ENCODE measurements at places on chromosomes 4 and X.

- no peak for DNase-seq
Measured at GRCh38 chrX:38937400-38937799, 136.1 kb downstream of the MID1IP1 start.

DNA sequence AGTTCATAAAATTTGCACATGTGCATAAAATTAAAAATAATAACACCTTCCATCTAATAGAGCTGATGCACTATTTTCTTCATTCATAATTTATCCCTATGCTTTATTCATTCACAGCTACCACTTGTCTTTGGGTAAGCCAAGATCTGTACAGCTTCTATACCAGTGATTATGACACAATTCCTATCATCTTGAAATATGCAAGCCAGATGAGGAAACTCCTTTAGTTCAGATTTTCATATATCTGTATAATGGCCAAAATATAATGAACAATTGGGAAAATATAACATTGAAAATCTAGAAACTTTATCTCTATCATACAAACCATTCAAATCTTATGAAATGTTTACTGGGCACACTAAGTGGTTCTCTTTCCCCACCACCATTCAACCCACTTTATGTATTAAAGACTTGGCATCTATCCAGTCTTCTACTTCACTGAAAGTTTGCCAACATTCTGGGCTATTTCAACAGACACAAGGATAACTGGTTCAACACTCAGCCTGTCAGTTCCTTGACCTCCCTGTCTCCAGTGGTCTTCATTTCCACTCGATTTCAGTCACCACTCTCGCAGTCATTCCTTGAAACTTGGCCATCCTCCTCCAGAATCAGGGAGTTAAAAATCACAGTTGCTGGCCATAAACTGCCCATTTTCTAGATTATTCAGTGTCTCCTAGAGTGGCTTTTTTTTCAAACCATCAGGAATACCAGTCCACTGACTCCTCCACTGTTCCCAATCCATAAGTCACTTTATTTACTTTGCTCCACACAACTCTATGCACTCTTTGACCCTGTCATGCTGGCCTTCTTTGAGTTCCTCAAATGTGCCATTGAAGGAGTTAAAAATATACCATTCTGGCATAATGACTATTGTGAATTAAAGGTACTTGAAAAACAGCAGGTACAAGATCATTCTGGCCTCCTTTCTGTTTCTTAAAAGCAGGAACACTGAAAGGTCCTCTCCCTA is 85.5 kb downstream of the CAMK2D start:
- DNase-seq, result no peak

- DNase-seq, result no peak
Measured at GRCh38 chrX:78950009-78950835, 5.0 kb downstream of the P2RY10 start.

DNA sequence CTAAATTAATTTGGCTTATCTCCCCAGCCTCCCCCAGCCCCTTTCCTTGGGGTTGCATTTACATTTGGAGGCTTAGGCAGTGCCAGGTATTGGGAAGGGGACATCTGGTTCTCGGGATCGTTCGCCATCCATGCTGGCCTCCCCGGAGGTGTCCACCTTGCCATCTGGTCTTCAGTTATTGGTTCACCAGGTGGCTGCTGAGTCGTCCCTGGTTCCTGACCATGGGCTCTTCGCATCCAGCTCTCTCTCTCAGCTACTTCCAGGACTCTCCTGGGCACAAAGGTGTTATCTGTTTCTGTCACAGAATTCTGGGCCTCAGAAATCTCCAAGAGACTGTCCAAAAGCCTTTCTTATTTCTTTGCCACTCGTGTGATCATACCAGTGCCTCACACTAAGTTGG is 75.4 kb upstream of the SCOC start:
- no peak for DNase-seq

DNA sequence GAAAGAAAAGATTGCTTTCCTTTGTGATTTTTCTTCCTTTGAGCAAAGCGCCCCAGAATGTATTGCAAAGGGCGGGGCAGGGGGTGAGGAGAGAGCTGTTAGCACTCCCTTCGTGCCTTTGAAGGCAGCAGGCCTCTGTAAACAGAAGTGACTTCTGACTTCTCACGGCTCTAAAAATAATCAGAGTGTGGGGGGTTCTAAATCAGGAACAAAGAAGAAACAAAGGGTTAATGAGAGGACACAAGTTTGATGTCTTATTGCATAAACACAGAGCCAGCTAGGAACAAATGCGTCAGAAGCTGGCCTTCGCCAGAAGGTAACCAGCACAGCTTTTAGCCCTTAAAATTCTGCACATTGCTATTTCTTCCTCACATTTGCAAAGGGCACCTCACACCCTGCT is 626.2 kb downstream of the MID1IP1 start:
- DNase-seq, result no peak

DNA sequence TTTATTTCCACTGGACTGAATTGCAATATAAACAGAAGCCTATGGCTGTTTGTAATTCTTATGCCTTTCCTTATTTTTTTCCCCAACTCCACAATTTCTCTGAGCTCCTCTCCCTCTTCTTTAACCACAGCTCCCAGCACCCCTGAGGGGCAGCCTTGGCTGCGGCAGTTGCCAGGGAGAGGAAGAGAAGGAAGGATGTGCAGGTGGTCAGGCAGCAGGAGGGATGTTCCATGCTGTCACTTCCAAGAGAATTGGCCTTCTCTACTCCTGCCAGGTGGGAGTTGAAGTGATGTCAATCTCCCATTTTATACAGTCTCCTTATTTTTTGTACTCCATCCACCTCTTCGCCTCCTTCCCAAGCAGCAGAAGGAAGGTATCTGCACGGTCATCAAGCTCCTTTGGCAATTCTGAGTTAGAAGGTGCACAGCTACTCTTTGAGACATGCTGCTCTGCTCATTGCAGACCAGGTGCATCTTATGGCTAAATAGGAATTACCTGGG is 343.3 kb upstream of the RPS6KA3 start:
- no peak for DNase-seq

GRCh38 chr4:157502656-157503055 is 282.1 kb downstream of the GRIA2 start:
- DNase-seq, result no peak

DNA sequence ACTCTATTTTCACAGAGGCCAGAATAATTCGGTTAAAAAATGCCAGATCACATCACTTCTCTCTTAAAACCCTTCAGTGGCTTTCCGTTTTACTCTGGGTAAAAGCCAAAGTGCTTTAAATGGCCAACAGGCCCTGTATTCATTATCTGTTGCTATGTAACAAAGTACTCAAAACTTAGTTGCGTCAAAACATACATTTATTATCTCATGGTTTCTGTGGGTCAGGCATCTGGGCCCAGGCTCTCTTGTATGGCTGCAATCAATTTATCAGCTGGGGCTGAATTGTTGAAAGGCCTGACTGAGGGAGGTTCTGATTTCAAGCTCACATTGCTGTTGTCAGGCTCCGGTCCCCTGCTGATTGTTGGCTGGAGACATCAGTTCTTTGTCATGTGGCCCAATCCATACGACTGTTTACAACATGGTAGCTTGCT is 72.7 kb upstream of the H2AZ1 start:
- DNase-seq, result no peak

GRCh38 chrX:9492901-9493300 is 28.0 kb downstream of the TBL1X start:
- DNase-seq, result no peak

DNA sequence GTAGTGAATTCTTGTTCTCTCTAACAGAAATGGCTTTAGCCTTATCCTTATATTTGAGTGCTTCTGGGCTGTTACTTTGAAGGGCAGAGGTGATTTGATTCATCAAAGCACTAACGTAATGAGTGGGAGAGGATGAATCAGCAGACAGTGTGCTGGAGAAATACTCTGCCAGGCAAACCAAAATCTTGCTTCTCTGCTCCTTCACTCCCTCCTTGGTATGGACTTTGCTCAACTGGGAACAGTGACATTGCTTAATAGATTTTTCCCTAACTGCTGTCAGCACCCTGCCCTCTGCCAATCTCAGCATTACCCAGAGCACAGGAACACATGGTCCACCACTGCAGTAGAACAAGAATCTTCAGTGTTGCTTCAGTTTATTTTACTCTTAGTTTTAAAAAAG is 56.0 kb downstream of the PDLIM5 start:
- no peak for DNase-seq

- no peak for DNase-seq
Measured at GRCh38 chr4:31246856-31247255, 526.7 kb downstream of the PCDH7 start.

GRCh38 chr4:103306870-103307375 is 108.8 kb upstream of the CENPE start:
- DNase-seq, result no peak

- DNase-seq, result no peak
Measured at GRCh38 chr4:139892973-139893736, 227.5 kb downstream of the MGST2 start.

GRCh38 chrX:331151-331824 is 12.7 kb upstream of the GTPBP6 start:
- no peak for DNase-seq

DNA sequence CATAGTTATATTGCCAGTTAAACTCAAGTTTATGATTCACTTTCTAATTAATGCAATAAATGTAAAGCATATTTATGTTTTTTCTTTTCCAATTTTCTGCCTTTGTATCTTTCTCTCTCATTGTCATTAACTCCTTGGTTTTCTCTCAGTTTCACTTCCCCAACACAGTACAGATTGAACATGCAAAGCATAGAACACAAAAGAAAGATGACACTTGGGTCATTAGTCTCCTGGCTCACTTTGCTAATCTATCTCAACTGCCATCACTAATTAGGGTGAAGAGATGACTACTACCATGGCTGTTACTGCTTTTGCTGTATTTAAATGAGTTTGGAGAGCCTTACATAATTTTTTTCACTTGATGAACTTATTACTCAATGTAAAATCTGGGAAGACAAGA is 12.3 kb upstream of the NAA11 start:
- DNase-seq, result no peak

DNA sequence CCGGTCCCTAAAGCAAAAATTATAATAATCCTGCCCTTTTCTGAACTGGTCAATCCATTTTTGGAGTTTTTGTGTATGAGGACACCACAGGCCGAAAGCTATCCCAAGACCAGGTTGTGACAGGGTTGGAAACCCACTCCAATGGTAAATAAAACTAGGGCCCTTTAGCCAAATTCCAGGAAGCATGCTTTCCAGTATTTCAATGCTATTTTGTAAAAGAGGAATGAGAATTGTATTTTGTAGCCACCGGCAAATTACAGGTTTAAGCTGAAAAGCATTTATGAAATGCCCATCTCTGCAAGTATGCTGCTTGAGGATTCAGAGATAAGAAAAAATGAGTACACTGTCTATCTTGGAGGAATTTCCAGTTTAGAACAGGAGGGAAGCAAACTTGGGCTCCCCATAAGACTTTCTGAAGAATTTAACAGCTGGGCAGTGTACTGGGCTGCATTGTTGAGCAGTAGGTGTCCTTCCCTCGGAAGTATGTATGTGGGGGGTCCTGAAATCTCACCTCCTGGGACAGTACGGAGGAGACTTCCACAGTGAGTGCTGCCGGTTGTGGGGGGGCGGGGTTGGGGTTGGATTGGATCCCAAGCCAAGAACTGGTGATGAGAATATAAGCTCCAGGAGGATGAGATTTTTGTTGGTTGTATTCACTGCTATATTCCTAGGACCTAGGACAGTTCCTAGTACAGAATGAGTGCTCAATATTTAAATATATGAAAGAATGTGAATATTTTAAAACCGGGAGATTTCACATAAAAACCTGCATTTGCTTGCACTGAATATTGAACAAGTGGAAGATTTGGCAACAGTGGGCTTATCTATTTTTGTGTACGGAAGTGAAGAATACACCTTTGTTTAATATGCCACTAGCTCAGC is 26.8 kb downstream of the OCIAD2 start:
- DNase-seq, result no peak

- no peak for DNase-seq
Measured at GRCh38 chrX:154486396-154487207, at the start of gene UBL4A. Gene UBL4A, minus strand, starts transcription at chrX:154486615. Its CDS starts 31 bp downstream, at chrX:154486584.

DNA sequence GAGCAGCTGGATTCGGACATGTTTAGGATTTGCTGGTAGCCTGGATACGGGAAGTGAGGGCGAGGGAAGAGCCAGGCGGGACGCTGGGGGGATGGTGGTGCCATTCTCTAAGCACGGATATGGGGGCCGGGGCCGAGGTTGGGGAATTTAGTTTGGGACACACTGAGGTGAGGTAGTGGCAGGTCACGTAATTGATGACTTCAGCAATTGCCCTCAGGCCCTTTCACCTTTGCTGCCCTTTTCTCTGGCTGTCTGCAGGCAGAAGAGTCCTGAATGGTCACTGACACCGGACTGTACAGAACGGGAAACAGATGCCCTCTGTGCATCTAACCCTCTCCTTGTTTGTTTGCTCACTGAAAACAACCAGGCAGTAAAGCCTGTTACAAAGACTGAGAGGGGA is 16.9 kb upstream of the HMGB3 start:
- DNase-seq, result no peak

DNA sequence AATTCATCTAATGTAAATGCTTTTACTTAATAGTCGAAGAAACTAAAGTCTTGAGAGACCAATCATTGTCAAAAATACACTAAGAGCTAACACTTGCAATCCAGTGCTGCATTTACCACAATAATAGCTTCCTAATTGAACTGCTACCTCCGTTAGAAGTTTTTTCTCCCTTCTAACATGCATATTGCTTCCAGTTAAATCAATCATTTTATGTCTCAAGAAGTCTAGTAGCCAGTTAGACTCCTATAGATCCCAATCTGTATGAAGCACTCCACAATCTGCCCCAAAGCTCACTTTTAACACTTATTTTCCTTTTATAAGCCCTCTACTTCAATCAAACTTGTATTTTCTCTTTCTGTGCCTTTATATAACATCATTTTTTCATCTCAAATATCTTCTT is 41.4 kb upstream of the GRID2 start:
- no peak for DNase-seq

DNA sequence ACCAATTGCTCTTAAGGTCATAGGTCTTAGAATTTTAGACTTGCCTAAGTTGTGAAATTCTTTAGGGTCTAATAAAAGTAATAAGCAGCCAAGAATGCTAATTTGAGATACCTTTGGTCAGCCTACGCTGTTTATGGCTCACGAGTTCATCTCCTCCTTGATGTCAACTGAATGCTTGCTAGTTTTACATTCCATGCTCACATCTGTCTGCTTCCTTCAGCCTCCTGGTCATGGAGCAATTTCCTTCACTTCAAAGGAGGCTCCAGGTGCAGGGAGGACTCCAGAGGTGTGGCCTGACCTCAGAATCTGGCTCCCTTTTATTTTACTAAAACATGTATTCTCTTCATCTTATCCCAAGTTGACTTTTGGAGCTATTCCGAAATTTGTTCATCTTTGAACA is 23.3 kb upstream of the LNX1 start:
- DNase-seq, result no peak

DNA sequence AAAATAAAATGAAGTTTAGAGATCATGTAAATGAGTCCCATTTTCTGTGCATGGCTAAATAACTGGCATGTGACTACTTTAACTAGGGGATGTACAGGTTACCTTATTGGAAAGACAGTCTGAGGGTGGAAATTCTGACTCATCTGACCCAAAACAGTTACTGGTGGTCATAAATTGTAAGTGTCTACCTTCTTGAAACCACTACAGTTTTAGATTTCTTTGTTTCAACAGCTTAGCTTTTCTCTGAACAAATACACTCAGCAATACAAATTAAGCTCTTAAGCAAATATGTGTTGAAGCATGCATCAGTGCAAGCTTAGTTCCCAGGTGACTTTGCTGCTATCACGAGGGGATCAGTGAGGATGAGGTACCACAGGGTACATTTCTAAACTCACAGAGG is 60.7 kb upstream of the PGM2 start:
- DNase-seq, result no peak

- no peak for DNase-seq
Measured at GRCh38 chrX:153640045-153640686, 6.8 kb upstream of the DUSP9 start.
